ENCODE measurements at places on chromosomes 1 and 21.

DNA sequence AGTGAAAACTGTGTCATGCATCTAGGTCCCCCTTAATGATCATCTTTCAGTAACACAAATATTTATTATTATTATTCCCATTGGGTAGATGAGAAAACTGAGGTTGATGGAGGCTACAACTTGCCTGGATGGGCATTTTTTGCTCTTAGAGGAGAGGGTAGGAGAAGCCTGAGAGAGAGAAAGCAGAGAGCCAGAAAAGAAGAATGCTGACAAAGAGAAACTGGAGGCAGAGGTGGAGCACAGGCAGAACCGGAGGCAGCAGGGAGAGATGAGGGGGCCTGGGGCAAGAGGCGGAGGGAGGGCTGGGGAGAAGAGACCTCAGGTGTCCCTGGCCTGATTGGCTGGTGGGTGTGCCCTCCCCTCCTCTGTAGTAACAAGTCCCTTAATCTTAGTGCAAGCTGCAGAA lies 4.1 kb downstream of the BLACAT1 start:
- no peak for DNase-seq

DNA sequence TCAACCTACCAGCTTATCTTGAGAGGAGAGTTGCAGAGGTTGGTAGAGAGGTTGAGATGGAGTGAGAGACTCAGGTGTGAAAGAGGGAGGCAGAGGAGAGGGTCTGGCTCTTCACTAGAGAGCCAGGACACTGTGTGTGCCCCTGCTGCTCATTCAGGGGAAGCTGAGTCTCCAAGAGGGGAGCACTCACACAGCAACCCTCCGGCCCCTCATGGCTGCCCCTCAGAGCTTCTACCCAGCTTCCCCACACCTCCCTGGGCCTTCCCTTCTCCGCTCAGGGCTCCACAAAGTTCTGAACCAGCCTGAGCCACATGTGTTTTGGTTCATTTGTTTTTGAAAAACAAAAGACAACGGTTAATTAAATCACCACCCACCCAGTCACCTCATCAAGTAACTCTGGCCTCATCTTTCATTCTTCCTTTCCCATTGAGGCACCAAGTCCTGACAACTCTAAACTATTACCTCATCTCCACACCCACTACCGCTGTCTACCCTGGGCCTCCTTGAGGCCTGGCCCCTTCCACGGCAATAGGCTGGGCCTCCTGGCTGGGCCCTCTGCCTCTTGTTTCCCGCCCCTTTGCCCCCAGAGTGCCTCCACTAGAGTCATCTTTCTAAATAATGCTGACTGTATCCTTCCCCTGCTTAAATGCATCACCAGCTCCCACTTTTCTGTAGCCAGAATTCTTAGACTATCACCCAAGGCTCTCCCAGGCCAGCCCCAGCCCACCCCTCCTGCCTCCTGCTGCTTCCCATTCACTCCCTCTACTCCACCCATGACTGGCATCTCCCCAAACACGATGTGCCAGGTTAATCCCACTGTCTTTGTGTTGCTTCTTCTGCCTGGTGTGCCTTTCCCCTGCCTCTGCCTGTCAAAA lies 33.0 kb downstream of the TNNT2 start:
- DNase-seq = no peak

GRCh38 chr1:70319750-70320149 lies 34.8 kb downstream of the ANKRD13C start:
- no peak for DNase-seq

- DNase-seq = no peak
Measured at GRCh38 chr21:42093991-42094421, 22.9 kb downstream of the UMODL1 start.

GRCh38 chr1:84426376-84426775 lies 28.1 kb downstream of the DNASE2B start:
- DNase-seq = no peak

GRCh38 chr1:170617591-170618330 lies 46.2 kb upstream of the PRRX1 start:
- DNase-seq = no peak

DNA sequence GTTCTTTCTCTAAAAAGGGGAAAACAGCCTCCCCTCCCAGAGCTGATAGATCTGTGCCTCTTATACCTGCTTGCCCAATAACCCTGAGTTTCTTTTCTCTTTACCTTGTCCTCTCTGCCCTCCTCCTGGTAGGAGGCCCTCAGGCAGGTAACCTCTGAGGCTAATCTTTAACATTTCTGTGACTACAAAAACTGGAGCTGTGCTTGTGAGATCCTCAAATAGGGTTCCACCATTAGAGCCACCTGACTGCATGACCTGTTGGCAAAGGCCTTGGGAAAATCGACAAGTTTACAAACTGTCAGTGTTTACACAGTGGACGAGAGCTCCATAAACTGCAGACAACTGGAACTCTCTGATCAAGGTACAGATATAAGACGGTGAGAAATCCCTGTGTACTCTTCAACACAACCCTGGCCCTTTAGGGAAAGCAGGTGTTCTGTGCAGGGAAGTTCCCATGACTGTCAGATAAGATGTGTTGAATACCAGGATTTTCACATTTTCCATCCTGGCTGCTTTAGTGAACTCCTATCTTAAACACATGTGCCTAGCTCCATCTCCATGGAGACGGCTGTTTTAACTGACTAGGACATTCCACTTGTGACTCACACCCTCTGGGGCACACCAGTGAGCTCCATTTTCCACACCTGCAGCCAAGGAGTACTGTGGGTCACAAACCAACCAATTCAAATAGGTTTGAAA lies 38.3 kb downstream of the ECE1 start:
- no peak for DNase-seq

DNA sequence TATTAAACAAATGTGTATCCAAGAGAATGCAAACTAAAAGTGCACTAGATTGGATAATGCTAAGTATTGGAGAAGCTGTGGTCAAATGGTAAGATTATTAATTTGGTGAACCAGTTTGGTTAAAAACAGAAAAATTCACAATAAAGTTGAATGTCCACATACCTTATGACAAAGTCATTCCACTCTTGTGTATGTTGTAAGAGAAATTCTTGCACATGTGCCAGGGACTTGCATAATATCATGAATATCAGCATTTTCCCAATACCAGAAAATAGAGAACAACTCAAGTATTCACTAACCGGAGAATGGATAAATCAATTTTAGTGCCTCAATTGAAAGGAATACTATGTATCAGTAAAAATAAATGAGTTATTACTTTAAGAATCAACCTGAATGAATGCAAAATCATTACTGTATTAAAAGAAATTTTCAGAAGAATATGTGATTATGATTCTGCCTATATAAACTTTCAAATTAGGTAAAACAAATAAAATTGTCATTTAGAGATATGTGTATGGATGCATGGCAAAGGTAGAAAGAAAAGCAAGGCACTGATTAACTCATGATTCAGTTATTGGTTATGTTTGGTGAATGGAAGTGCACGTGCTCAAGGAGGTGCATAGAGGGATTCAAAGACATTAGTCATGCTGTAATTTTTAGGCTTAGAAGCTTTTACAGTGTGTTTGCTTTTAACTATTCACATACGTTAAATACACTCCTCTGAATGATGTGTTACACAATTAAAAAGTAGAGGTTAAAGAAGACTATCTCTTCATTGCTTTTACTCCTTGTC lies 217.4 kb upstream of the KCNK2 start:
- DNase-seq = no peak

- DNase-seq = no peak
Measured at GRCh38 chr1:150999051-150999674, 7.5 kb downstream of the MINDY1 start.

- no peak for DNase-seq
Measured at GRCh38 chr1:29603622-29604021, 367.3 kb downstream of the PTPRU start.

GRCh38 chr1:6037338-6037762 lies 8.3 kb upstream of the KCNAB2 start:
- DNase-seq = peak; percentile 39

DNA sequence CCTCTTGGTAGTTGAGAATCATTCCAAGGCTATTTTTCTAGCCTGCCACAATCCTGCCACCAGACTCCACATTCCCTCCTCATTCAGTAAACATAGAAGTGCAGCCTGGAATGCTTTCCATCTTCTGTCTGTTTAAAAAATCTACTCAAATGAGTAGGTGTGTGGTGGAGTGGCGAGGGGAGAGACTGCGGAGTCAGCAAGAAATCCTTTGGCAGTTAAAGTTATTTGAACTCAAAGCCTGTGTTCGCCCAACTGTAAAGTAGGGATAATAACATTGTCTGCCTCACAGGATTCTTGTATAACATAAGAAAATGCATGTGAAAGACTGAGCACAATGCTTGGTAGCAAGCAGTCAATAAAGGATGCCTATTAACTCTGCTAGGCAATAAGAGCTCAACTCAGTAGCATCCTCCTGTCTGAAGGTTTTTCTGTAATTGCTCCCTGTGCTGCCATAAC lies 22.2 kb upstream of the DPT start:
- no peak for DNase-seq

DNA sequence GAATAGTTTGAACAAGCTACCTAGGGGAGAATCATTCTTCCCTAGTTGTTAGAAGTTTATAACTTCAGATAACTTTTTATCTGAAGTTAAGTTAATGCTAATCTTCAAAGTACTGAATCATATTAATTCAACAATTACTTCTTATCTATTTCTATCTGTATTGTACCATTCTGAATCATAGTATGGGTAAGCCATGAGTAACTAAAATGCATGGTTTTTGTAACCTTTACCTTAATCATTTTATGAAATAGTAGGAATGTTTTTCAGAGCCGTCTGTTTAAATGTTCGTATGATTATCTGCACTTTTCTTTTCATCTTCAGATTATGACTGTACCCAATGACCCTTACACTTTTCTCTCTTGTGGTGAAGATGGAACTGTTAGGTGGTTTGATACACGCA lies 50.3 kb upstream of the MPC2 start:
- DNase-seq = no peak

DNA sequence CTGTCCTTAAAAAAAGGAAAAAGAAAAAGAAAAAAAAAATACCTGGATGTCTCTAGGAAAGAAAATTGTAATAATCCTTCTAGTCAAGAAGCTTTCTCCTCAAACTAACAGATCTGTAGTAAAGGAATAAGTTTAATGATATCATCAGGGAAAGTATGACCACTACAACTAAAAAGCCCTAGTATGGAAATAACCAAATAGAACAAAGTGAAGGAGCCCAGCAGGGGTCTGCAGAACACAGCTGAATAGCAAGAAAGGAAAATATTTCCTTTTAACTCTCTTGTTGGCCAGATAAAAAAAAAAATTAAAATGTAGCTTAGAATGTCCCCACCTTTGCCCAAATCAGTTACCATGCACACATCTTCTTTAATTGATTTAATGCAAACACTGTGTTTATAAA lies 43.2 kb downstream of the PRRX1 start:
- DNase-seq = no peak

DNA sequence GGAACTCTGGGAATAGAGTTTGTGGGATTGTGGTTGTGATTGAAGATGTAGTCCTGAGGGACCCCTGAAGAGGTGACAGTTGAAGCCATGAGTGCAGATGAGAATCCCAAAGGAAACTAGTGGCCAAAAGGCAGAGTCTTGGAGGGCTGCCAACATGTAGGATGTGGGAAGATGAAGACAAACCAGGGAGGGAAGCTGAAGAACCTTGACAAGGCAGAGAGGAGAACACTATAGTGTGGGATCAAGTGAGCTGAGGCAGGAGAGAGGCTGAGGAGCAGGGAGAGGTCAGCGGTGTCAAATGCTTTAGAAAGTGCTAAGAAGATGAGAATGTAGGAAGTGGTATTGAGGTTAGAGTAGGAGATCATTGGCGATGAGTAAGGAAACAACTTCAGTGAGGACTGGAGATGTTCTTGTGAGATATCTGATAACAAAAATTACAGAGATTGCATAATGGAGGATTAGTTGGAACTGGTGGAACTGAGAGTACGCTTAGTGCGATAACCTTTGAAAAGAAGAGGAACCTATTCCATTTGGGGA lies 88.5 kb upstream of the VCAM1 start:
- no peak for DNase-seq

GRCh38 chr1:39061951-39062350 lies 35.8 kb downstream of the NDUFS5 start:
- DNase-seq = no peak

DNA sequence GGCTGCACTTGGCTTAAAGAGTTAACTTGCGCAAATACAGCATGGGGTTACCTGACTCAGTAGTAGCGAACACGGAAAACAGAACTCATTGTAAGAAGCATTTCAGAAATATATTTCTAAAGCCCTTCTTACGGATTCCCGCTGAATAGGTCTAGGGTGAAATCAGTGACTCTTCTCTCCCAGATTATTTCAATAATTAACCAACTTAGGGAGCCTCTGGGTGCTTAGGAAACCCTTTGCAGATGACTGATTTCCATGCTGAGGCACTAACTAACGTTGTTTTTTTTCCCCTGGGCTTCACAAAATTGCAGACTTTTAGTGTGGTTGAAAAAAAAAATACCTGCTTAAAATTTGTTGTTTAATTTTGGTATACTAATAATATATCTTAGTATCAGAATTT lies 40.3 kb downstream of the BTG3 start:
- DNase-seq = no peak

DNA sequence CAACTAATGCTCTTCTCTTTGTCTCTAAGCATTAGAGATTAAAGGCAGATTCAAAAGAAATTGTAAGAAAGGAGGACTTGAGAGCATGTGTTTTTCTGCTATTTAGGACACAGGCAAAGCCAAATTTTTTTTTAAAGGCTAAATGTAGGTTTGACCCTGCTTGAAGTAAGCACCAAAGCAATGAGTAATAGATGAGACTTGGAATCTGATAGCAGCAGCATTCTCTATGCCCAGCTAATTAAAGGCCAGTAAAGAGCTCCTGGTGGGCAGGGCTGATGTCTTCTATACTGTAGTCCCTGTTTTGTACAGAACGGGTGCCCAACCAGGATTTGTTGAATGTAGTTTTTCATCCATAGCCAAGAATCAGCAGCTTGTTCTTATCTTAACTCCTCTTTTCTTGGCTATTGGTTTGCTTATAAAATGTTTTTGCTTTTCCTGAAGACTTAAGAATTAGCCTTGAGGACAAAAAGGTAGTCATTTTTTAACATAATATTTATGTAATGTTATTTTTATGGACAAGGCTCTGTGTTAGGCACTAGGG lies 179.6 kb downstream of the LMO4 start:
- DNase-seq = no peak

- DNase-seq = no peak
Measured at GRCh38 chr1:230818901-230819300, 49.4 kb downstream of the C1orf198 start.

Data from B cell (primary cell).